ENCODE measurements at places on chromosomes 5 and 9.

GRCh38 chr9:127133739-127134167 is 11.3 kb upstream of the ANGPTL2 start:
- DNase-seq: no peak

- no peak for DNase-seq
Measured at GRCh38 chr5:1934056-1934394, 51.3 kb upstream of the IRX4 start.

GRCh38 chr5:3929799-3930198 is 334.2 kb downstream of the IRX1 start:
- no peak for DNase-seq

- no peak for DNase-seq
Measured at GRCh38 chr5:126376443-126376842, 46.8 kb upstream of the GRAMD2B start.

DNA sequence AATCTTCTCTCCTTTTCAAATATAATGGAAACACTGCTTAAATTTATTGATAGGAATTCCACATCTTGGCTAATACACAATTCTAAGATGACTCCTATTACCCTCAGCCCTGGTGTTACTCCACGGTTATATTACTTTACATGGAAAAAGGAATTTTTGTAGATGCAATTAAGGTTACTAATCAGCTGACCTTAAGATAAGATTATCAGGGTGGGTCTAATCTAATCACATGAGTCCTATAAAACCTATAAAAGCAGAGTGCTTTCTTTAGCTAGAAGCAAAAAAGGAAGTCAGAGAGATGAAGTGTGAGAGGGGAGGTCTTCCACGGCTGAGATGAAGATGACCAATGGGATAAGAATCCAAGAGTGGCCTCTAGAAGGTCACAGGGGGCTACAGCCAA is 268.6 kb downstream of the PDE4D start:
- DNase-seq: no peak

- no peak for DNase-seq
Measured at GRCh38 chr5:29304545-29304944, 1888.9 kb upstream of the CDH6 start.

DNA sequence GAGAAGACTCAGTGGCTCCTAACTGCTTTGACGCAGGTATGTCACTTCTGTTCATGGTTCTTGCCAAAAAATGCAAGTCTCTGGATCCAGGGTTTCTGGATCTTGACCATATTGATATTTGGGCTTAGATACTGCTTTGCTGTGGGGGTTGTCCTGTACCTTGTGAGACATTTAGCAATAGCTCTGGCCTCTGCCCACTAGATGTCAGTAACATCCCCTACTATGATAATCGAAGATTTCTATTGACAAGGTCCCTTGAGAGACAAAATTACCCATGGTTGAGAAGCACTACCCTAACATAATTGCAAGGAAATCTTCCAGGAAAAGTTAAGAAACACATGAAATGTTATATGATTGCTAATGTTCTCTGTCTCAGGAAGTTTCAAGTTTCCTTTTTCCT is 285.4 kb downstream of the TMEM232 start:
- no peak for DNase-seq

DNA sequence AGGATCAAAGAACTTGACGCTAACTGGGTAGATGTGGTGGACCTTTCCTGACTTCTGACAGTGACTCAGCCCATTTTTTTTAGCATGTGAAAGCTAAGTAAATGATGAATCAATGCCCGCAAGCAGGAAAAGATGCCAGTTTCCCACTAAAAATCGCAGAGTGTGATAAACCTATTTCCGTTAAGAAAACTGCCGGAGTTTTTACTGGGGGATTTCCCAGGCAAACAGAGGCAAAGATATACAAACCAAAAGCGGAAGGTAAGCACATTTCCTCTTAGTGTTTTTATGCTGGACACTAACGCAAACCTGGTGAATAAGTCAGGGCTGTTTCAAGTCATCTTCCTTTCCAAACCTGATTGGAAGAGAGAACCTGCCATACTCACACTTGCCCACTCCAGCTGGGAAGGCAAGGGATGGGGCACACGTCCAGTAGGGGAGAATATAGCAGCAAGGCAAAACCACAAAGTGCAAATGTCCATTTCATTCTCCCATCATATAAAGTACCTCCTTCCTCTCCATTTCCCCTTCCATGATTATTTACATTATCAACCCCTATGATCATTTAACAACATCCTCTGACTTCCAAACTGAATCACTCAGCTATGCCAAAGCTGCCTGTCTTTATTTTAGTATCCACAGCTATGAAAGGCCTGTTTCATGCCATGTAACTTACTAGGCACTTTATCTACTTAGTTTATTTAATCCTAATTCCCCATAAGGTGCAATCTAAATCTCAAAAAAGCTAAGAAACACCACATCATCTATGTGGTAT is 349.7 kb upstream of the RFX3 start:
- DNase-seq: no peak

DNA sequence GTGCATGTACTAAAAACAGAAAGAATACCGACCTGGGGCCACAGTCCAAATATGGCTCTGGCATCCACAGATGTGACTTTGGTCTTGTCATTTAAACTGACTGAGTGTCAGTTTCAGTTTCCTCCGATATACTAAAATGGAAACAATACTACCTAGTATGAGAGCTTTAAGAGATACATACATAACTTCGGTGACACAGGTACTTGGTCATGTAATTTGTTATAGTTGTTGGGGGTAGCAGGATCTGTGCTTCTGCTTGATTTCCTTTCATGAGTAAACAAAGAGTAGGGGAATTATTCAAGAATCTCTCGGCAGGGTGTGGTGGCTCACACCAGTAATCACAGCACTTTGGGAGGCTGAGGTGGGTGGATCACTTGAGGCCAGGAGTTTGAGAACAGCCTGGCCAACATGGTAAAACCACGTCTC is 32.1 kb downstream of the MTMR12 start:
- no peak for DNase-seq

GRCh38 chr5:26622947-26623346 is 415.4 kb downstream of the CDH9 start:
- no peak for DNase-seq

DNA sequence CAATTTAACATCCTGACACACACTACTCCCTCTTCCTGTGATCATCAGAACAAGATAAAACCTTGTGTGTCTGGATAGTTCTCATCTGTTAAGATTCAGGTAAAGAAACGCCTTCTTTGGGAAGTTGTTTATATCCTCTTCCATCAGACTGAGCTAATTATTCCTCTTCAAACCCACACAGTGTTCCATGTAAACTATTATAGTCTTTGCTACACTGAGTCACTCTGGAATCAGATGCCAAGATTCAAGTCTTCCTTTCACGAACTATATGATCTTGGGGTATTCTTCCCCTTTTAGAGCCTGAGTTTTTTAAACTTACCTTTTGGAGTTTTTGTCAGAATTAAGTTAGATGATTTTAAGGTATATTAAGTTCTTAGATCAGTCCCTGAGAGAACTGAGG is 2.0 kb downstream of the OR1J1 start:
- no peak for DNase-seq

- no peak for DNase-seq
Measured at GRCh38 chr5:138945421-138946240, 70.5 kb upstream of the LRRTM2 start.

DNA sequence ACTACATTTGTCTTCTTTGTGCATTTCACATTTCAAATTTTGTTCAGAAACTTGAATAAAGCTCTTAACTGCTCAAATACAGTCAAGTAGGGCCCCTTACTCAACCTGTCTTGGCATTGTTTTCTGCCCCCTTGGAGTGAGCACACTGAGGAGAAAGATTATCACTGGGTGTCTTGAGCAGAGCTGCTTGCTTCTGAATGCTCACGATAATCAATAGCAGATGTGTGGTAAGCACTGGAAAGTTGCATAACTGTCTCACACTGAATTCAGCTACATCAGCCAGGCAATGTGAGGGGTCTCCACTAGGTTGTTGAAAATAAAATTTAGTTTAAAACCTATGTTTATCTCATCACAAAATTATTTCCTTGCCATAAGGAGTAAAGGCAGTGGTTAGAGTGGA is 7.8 kb upstream of the TNFAIP8 start:
- DNase-seq: no peak

GRCh38 chr5:38414348-38414747 is 142.1 kb downstream of the LIFR start:
- no peak for DNase-seq

DNA sequence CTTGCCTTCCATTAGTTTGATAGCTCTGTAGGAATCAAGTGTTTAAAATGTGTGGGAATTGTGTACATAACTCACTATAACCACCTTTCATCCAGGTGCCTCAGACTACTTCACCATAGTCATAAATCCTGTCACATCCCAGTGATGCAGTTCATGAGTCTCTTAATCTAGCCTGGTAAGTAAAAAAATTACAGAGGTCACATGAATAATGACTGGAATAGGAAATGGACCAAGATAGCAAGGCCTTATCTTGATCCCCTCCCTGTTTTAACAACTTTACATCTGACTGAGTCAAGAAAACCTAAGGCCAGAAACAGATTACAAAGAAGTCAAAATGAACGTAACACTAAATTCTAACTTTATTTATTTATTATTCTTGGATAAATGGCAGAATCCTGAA is 1.5 kb upstream of the RNF145 start:
- no peak for DNase-seq

DNA sequence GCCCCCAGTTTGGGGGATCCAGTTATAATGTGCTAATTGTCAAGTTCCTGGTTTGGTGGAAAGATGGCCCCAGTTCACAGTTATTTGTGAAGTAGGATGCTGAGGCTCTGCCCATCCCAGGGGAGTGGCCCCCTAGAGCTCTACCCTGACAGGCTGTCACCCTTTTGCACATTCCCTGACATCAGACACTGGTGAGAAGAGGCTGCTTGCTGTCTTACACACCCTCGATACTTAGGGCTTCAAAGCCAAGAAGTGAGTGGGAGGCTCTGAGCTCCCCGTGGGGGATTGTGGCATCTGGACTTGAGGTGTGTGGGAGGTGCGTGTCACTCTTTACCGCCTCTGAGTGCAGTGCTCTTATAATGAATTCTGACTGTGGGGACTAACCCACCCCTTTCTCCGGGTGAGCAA is 168.5 kb downstream of the DOCK2 start:
- DNase-seq: no peak

GRCh38 chr5:172446336-172447051 is 7.8 kb downstream of the SH3PXD2B start:
- no peak for DNase-seq

DNA sequence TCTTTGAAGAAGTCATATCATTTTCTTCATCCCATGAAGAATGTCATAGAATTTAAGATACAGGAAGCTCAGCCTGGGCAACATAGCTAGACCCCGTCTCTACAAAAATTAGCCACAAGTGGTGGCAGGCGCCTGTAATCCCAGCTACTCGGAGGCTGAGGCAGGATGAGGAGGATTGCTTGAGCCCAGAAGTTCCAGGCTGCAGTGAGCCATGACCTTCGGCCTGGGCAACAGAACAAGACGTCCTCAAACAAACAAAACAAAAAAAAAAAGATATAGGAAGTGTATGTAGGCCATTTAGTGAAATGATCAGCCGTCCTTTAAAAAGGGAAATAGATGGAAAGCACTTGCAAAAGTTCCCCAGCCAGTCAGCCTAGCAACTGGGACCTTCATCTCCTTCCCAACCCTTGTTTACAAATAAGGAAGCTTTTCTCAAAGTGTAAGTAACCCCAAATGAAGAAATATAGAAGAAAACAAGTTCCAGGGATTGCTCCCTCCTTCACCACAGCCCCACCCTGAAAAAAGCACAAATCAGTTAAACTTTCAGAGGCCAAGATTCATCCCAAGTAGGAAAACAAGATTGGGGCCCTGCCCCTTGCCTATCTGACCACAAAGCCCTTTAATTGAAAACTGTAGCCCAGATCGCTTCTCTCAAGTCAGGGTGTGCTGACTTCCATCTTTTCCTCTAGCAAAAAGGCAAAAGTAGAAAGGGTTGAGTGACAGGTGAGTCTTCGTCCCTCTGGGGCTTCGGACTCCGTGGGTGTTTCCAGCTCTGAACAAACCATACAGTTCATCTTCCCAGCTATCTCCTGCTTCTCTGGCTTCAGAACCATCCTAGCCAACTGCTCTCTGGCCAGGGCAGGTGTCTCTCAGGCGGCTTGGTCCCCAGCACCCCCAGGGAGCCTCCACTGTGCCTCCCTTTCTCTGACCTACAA is 1.2 kb downstream of the SLC31A2 start:
- DNase-seq: no peak

DNA sequence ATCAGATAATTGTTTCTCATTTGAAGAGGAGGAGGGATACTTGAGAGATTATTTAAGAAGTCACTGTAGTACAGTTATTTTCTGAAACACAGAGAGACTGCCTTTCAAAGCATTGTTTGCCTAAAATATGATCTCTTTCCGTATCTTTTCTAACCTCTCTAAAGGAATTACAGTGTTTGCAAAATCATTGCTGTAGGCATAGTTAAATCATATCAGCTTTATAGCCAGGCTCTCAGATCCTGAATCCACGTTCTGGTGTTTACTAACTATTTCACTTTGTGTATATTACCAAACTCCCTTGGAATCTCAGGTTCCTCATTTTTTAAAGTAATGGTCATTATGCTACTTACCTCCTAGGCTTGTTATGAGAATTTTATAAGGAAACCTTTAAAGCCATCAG is 1151.6 kb upstream of the CDH9 start:
- no peak for DNase-seq

DNA sequence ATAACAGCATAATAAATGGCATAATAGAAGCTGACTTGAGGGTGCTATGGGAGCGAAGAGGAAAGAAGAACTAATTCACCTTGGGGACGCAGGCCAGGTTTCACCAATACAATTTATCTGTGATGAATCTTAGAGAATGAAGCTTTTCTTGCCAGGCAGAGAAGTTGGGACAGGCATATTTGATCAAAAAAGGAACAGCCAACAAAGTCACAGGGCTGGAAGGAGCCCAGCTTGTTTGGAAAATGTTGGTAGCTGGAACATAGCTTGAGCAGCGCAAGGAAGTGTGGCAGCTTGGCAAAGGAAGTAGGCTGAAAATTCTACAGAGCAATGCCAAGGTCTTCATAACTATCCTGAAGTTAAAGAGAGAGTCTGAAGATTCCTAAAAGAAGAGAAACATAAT is 181.5 kb upstream of the OR13F1 start:
- no peak for DNase-seq

DNA sequence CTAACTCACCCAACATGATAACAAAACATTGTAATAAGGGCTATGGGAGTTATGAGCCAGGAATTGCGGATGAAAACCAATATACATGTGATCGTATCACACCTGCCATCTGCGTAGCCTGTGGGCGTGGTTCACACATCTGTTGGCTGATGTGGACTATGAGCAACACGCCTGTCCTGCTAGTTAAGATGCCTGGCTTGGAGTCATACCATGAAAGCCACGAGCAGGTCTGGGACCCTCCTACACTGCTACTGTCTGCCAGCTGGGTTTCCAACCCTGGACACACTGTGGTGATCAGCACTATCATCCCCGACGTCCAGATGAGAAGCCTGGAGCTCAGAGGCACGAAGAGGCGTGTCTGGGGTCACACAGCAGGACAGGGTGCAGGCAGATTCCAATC is 40.2 kb downstream of the STK10 start:
- DNase-seq: no peak

GRCh38 chr9:13431692-13432091 is 152.2 kb upstream of the MPDZ start:
- DNase-seq: no peak

DNA sequence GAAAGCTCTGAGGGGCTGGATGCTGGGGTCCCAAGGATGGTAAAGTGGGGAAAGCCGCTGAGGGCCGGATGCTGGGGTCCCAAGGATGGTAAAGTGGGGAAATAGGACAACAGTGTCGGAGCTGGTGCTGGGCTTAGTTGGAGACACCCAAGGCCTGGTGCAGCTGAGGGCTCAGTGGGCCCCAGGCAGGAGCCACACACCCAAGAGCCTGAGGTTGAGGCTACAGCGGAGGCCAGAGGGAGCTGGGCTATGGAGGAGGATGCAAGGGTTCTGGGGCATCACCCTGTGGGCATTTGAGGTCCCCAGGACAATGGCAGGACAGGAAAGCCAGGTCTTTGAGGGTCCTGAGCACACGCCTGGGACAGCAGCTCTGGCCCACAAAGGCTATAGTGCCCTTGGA is 19.1 kb upstream of the SLC9A3 start:
- no peak for DNase-seq

Data from NCI-H2227 treated with DMSO at 0.1 percent for 48 hours (cell line).